ENCODE measurements at places on chromosomes 12 and 14.

- no peak for DNase-seq
Observed at GRCh38 chr12:24997970-24998582, 49.2 kb upstream of the BCAT1 start.

- DNase-seq, result peak; percentile 92
Observed at GRCh38 chr14:68143341-68143841, 323.8 kb downstream of the RAD51B start.

- DNase-seq, result no peak
Observed at GRCh38 chr12:69671597-69671996, 27.5 kb downstream of the BEST3 start.

DNA sequence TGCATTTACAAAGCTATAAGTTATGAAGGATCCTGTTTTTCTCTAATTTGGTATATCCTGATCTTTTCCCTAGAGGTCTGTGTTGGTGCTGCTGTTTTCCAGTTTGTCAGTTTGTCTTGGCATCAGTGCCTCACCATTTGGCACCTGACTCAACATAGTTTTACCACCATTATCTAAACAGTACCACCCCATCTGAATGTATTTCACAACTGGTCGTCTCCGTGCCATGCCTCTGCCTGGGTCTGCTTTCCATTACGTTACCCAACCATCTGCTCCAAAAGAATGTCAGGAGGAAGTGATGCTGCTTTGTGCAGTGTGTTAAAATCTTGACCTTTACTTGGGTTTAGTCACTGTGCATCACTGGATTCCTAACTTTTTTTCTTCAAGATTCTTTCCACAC lies 129.3 kb upstream of the RASSF8 start:
- DNase-seq, result no peak

GRCh38 chr14:50311337-50311971 lies 575 bp downstream of the L2HGDH start:
- no peak for DNase-seq

GRCh38 chr12:79402606-79403005 lies 288.2 kb downstream of the PAWR start:
- no peak for DNase-seq

DNA sequence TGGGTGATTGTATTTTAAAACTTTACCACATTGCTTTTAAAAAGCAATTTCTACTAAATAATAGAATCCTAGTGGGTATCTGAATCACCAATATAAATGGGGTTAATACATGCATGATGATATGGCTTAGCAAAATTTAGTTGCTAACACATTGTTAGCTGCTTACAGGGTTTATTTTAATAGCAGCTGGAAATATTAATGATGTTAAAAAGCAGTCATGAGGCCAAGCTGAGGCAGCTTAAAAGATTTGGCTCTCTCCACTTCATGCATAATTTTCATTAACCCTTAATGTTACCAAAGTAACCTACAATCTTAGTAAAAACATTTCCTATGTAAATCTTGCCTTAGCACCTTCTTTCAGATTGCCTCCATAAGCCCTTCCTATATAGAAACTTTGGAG lies 49.2 kb upstream of the CNOT2 start:
- DNase-seq, result no peak

Data from suprapubic skin (tissue), 4 donors.